ENCODE measurements at places on chromosomes 2 and 18. TPM values are rescaled to one million over a fixed set of nuclear protein-coding genes. Genes with fewer than 3 reads are reported as not detected.

Gene COLEC12
- 57.9 TPM for polyA plus RNA-seq

Gene AMER3
- polyA plus RNA-seq: not detected

Gene NEB
- polyA plus RNA-seq: 673 TPM

Gene TRABD2A
- 0.07 TPM for polyA plus RNA-seq

Gene CCDC68
- polyA plus RNA-seq: 0.54 TPM

Gene ABCG8
- polyA plus RNA-seq: 0.28 TPM

Gene CFC1B
- polyA plus RNA-seq: not detected

DNA sequence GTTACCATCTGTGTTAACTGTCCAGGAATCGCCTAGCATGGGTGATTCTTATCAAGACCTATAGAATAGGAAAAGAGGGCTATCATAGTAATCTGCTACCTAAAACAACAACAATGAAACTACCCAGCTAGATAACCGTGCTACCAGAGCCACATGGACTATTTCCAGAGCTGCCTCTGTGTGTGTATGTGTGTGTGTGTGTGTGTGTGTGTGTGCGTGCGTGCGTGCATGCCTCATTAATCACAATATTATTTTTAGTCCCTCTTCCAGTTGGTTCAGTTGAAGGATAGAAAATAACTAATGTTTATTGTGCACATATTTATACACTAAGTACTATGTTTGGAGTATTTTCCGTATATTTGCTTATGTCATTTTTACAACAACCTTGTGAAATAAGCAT, 201.1 kb downstream of the SP3 start:
- peaks cover 4% of the 10 kb centered on the region for H3K4me1 ChIP-seq
- peaks cover 3% of the 10 kb centered on the region for H3K27me3 ChIP-seq
- no peak for DNase-seq
- no peaks in the 10 kb centered on the region for H3K36me3 ChIP-seq
- H3K27ac ChIP-seq: no peak overlapping the region

GRCh38 chr2:62197011-62197924, 1.4 kb downstream of the B3GNT2 start:
- H3K27ac ChIP-seq: peak overlapping the region; percentile 85
- peak; percentile 31 for DNase-seq
- H3K27me3 ChIP-seq: no peaks in the 10 kb centered on the region
- peaks cover 18% of the 10 kb centered on the region for H3K4me1 ChIP-seq
- peak overlapping the region; percentile 97 for H3K4me3 ChIP-seq

DNA sequence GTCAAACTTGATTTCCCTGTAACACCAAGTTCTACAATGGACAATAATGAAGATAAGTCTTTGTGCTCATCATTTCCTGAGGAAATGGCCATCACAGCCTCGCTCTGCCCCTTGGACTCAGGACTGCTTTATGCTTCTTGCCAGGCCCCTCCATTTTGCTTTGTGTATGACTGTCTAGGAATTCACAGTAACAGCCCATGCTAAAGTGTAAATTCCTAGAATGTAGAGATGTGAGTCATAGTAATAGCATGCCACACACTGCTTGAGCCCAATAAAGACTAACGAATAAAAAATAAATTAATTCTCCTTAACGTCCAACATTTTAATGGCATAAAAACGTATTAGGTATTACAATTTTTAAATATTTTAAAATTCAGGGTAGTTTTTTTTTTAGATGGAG, 226.5 kb downstream of the PID1 start:
- H3K27ac ChIP-seq: no peak overlapping the region
- H3K36me3 ChIP-seq: no peaks in the 10 kb centered on the region
- no peak for DNase-seq
- H3K4me1 ChIP-seq: no peaks in the 10 kb centered on the region
- no peaks in the 10 kb centered on the region for H3K27me3 ChIP-seq

GRCh38 chr18:58158008-58158407, 114.0 kb downstream of the NEDD4L start:
- no peaks in the 10 kb centered on the region for H3K36me3 ChIP-seq
- no peak overlapping the region for H3K4me3 ChIP-seq
- no peak overlapping the region for H3K27ac ChIP-seq
- H3K27me3 ChIP-seq: no peaks in the 10 kb centered on the region

DNA sequence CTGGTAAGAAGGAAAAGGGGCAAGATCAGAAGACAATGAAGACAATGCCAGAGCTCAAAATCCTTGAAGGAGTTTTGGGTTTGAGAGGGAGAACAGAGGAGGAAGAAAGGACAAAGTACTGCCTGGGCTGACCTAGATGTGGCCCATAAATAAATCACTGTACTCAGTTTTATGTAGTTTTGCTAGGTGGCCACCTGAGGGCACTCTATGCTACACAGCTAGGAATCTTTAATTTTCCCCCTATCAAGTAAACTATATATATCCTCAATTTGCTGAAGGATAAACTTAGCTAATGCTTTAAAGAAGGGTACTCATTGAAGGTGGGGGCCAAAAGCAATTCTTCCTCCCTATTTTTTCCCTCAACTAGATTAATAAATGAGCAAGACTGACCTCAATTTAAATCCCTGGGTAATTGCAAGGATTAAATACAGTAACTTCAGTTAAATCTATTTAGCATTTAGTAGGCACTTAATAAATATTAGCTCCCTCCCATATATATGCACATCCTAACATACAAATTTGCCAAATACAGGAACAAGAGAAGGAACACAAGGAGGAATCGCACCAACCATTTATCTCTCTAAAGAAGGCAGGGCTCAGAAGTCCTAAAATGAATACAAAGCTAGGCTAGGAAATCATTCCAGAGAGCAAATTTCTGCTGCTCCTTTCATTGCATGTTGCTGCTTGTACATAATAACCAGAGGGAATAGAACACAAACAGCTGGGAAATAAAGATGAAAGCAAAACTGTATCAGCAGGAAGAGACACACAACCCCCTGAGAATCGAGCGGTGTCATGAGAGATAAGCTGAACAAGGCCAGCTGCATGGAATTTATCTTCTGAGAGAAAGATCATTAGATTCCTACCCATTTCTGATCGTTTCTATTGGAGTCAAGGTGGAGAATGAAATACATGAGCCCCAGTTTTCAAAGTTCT, 540.1 kb downstream of the NRXN1 start:
- no peaks in the 10 kb centered on the region for H3K36me3 ChIP-seq
- H3K4me3 ChIP-seq: no peak overlapping the region
- H3K27me3 ChIP-seq: no peaks in the 10 kb centered on the region
- no peak overlapping the region for H3K27ac ChIP-seq
- DNase-seq: peak; percentile 26

DNA sequence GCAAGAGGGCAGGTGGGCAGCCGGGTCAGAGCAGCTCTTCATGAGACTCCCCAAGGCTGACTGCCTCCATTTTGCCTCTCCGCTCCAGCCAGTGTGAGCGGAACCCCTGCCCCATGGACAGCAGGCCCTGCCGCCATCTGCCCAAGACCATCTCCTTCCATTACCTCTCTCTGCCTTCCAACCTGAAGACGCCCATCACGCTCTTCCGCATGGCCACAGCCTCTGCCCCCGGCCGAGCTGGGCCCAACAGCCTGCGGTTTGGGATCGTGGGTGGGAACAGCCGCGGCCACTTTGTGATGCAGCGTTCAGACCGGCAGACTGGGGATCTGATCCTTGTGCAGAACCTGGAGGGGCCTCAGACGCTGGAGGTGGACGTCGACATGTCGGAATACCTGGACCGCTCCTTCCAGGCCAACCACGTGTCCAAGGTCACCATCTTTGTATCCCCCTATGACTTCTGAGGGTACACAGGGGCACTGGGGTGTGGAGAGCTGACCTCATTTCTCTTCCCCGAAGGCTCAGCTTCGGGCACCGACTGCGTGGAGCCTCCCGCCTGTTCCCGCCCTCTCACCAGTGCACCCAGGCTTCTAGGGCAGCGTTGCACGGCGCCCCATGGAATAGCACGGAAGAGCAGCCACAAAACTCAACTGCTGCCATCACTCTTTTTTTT, 49.0 kb downstream of the FBLN7 start:
- no peak overlapping the region for H3K4me3 ChIP-seq
- DNase-seq: no peak
- peaks cover 3% of the 10 kb centered on the region for H3K36me3 ChIP-seq
- no peak overlapping the region for H3K27ac ChIP-seq

DNA sequence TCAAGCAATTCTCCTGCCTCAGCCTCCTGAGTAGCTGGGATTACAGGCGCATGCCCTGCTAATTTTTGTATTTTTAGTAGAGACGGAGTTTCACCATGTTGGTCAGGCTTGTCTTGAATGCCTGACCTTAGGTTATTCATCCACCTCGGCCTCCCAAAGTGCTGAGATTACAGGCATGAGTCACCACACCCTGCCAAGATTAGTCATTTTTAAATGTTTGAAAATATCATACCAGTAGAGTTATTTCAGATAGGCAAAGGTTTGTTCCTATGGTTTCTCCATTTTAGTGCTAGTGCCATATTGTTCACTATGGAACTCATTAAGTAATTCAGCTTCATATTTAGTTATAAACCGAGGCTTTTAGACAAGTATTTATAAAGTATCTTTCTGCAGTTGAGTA, 52.3 kb downstream of the HIBCH start:
- no peak overlapping the region for H3K27ac ChIP-seq
- H3K4me3 ChIP-seq: no peak overlapping the region
- H3K4me1 ChIP-seq: no peaks in the 10 kb centered on the region
- no peak for DNase-seq
- H3K27me3 ChIP-seq: no peaks in the 10 kb centered on the region

DNA sequence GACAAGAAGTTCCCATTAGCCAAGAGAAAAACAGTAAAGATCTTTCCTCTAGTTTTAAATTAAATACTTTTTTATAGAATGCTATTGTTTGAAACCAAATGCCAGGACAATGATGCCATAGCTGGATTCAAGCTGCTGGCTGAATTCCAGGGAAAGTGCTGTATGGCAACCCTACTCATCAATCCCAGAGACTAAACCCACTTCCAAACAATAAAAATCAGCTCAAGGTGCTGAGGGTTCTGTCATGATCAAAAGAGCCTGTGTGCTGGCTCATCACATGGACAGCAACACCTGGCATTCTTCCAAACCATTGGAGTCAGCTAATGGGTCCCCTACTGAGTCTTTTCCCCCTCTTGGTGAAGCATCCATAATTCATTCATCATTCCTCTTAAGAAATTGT, 53.7 kb upstream of the PARD3B start:
- H3K4me1 ChIP-seq: peaks cover 2% of the 10 kb centered on the region
- H3K36me3 ChIP-seq: no peaks in the 10 kb centered on the region
- H3K4me3 ChIP-seq: no peak overlapping the region
- no peaks in the 10 kb centered on the region for H3K27me3 ChIP-seq
- H3K27ac ChIP-seq: no peak overlapping the region

GRCh38 chr2:44388877-44389276, 27.1 kb downstream of the CAMKMT start:
- H3K36me3 ChIP-seq: no peaks in the 10 kb centered on the region
- H3K4me1 ChIP-seq: no peaks in the 10 kb centered on the region
- H3K27me3 ChIP-seq: no peaks in the 10 kb centered on the region
- H3K27ac ChIP-seq: no peak overlapping the region
- H3K4me3 ChIP-seq: no peak overlapping the region
